ENCODE measurements at places on chromosomes 4 and X.

- peak; percentile 79 for DNase-seq
These were observed 32.8 kb downstream of the FAM13A start for GRCh38 chr4:89024051-89024675.

GRCh38 chr4:8318509-8318908 is 49.0 kb downstream of the HTRA3 start:
- DNase-seq, result no peak

DNA sequence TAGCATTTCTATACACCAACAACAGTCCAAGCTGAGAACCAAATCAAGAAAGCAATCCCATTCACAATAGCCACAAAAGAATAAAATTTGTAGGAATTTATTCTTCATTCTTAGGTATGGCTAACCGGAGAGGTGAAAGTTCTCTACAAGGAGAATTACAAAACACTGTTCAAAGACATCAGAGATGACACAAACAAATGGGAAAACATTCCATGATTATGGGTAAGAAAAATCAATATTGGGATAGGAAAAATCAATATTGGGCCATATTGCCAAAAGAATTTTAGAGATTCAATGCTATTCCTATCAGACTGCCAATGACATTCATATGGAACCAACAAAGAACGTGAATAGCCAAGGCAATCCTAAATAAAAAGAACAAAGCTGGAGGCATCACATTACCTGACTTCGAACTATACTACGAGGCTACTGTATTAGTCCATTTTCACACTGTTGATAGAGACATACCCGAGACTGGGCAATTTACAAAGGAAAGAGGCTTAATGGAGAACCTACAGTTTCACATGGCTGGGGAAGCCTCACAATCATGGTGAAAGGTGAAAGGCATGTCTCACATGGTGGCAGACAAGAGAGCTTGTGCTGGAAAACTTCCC is 49.1 kb downstream of the NCAPG start:
- no peak for DNase-seq

- DNase-seq, result no peak
These were observed 107.8 kb downstream of the ADRA2C start for GRCh38 chr4:3874028-3874415.

DNA sequence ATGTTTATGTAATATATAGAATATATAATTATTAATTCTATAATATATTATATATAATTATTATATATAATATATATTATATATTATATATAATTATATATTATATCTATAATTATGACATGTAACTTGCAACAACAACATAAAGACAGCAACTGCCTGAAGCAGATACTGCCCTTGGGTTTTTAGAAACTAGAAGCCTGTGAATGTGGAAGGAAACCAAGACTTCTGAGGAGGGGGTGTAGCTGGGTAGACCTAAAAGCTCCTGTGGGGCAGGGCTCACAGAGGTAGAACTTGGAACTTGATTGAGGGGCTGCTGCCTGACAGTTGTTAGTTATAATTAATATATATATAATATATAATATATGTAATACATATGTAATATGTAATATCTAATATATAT is 167.2 kb upstream of the SLIT2 start:
- no peak for DNase-seq

DNA sequence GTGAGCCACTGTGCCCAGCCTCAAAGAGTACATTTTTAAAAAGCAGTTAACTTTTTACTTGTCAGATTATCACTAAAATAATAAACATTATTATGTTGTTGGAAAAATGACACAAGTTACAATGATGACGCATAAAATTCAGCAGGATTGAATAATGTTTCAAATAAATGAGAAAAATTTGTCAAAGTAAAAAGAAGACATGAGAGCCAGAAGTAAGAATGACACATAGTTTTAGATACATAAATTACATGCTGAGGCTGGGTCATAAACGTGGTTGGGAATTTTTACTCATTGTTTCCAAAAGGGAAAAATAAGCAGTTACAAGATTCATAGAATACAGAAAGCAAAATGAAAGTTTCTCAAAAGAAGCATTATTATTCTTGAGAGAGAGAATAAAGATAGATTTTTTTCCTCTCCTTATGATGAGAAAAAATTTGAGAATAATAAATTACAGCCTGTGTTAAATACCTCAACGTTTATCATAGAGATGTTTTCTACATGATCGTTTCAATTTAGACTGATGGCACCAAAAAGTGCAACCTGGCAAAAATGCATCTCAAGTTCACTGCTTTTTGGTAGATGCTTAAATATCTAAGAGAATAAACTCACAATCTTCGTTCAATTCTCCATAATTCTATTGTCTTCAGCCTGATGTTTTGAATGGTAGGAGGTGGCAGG is 40.4 kb downstream of the GUCY1B1 start:
- DNase-seq, result no peak

- no peak for DNase-seq
These were observed 188.0 kb upstream of the PACRGL start for GRCh38 chr4:20512033-20512792.
